ENCODE measurements at places on chromosomes 7 and 10. TPM values are rescaled to one million over a fixed set of nuclear protein-coding genes. Genes with fewer than 3 reads are reported as not detected.
A peak's percentile ranks its signal among the peaks of the same experiment; 100 is the strongest.

Gene SCART1
- 2.2 TPM for total RNA-seq

DNA sequence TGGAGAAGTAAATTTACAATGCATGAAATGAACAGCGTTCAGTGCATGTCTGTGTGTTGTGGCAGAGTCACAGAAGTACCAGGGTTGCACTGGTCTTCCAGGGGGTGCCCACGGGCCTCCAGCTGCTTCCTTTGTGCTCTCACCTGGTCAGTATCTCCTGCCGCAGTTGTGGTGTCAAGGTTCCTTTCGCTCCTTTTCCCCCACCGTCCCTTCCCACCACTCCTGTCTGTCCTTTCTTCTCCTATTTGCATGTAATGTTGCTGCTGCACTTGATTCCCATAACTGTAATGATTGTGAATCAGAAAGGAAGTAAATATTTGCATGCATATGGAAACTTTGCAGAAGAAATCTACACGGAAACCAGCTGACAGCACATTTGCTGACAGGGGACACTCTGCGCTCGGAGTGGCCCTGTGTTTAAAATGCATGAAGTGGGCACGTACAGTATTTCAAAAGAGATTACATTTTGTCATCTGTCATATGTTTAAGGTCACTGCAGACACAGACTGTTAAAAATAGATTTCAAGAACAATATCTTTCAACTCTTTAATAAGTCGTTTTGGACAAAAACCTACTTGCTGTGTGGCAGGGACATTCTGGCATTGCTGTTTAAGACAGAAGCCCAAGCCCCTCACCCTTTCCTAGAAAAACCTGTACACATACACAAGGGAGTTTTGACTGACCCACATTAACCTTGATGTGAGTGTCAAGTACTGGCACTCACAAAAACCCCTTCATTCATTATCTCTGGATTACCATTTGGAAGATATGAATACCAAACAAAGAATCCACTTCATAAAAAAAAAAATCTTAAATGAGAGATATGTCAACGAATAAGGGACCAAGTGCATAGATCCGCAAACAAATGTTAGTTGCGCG lies 336.7 kb upstream of the KLF6 start:
- no peak for DNase-seq

DNA sequence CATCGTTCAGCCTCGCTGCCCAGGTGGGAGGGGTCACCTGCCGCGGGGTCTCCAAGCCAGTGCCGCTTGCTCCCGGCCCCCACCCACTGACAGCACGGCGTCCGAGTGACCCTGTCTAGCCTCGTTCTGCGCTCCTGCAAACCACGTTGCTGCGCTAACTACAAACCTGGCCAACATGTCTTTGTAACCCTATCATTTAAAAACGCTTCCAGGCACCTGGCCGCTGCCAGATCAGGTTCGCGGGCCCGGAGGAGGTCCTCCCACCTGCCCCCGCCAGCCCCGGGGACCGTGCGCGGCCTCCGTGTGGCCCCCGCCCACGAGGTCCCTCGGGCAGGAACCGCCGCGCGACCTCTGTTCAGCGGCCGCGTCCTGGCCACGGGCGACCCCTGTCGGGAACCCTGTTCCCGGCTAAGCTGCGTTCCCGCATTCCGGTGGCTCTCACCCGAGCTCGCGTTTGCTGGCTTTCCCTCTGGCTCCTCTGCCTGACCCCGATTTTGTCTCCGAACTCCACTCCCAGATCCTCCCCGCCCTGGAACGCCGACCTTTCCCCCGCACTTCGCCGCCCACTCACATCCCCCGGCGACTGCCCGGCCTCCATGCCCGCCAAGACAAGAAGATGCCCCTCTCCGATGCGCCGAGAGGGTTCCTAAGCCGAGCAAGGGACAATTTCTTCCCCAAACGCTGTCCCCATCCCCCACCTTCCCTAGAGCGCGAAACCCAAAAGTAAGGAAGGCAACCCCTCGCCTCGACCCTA lies 2.4 kb downstream of the SFMBT2 start:
- DNase-seq = peak; percentile 54

DNA sequence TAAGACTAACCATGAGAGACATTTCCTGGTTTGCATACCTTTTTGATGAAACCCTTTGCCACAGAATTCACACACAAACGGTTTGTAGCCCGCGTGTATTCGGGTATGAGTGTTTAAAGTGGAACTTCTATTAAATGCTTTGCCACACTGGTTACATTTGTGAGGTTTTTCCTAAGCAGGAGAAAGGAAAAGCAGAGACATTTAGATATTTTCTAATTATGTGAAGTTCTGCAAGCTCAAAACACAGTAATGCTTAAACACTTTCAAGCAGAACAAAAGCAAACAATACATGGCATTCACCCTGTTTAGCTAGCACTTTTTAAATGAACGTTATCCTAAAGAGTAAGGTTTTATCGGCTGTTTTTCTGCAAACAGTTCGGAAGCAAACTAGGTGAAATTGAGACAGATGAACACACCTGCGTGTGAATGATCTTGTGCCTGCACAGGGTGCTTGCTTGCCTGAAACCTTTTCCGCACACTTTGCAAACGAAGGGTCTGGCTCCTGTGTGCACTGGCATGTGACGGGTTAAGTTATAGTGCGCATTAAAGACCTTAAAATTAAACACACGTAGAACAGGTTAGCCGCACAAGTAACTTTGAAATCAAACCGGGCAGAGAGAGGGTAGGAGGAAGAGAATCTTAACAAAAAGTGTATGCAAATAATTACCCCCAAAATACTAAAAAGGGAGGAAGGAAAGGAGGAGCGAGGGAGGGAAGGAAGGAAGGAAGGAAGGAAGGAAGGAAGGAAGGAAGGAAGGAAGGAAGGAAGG lies 1.6 kb downstream of the FEZF1 start:
- no peak for DNase-seq

- DNase-seq = no peak
These were observed 15.2 kb downstream of the MYO1G start for GRCh38 chr7:44963364-44964290.

Gene AFAP1L2
- 1.1 TPM for total RNA-seq

DNA sequence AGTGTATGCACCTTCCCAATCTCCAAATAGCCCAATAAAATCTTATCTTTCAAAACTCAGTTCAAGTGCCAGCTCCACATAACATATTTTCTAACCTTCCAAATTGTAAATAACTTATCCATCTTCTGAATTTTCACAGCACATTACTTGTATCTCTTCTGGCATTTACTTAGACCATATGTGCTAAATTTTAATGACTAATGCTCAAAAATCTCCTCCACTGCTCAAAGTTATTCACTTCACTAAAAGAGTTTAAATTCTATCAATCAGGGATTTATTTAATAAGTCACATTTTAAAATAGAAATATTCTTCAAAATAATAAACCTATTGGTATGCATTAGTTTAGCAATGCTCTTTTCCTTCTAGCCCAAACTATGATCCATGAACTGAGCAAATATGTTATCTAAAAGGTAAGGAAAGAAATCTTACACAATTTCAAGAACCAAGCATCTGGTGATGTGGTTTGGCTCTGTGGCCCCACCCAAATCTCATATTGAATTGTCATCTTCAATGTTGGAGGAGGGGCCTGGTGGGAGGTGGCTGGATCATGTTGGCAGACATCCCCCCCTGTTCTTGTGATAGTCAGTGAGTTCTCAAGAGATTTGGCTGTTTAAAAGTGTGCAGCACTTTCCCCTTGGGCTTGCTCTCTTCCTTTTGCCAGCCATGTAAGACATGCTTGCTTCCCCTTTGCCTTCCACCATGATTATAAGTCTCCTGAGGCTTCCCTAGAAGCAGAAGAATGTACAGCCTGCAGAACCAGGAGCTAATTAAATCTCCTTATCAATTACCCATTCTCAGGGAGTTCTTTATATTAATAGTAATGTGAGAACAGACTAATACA lies 28.1 kb upstream of the GPR22 start:
- no peak for DNase-seq

DNA sequence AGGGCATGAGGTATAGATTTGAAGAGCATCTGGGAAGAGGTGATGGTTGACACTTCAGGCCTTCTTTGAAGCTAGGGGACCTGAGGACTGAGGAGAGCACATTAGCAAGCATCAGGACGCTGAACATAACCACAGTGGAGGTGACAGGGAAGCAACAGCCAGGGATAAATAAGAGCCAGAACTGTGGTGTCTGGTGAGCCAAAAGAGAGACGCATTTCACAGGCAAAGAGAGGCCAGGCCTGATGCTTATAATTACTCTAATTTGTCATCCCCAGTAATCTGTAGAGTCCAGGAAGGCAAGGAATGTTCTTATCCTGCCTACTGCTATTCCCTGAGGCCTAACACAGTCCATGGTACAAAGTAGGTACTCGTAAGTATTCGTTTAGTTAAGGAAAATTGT lies 10.4 kb upstream of the FAS start:
- DNase-seq = no peak

GRCh38 chr7:80145780-80146422 lies 11.3 kb downstream of the GNAI1 start:
- DNase-seq = no peak

- DNase-seq = peak; percentile 62
These were observed 149.8 kb upstream of the PRKCQ start for GRCh38 chr10:6729861-6730344.

Gene PKD2L1
- total RNA-seq = not detected

Gene ZC3HAV1L
- 15.0 TPM for total RNA-seq

GRCh38 chr7:123011766-123012369 lies 16.4 kb upstream of the TAS2R16 start:
- DNase-seq = no peak

GRCh38 chr7:151275813-151276577 lies 27.5 kb upstream of the SMARCD3 start:
- DNase-seq = no peak

Gene ADRA2A
- 5.4 TPM for total RNA-seq

GRCh38 chr7:135207406-135208101 lies 3.8 kb downstream of the WDR91 start:
- no peak for DNase-seq

Gene DKK1
- total RNA-seq = 122 TPM

DNA sequence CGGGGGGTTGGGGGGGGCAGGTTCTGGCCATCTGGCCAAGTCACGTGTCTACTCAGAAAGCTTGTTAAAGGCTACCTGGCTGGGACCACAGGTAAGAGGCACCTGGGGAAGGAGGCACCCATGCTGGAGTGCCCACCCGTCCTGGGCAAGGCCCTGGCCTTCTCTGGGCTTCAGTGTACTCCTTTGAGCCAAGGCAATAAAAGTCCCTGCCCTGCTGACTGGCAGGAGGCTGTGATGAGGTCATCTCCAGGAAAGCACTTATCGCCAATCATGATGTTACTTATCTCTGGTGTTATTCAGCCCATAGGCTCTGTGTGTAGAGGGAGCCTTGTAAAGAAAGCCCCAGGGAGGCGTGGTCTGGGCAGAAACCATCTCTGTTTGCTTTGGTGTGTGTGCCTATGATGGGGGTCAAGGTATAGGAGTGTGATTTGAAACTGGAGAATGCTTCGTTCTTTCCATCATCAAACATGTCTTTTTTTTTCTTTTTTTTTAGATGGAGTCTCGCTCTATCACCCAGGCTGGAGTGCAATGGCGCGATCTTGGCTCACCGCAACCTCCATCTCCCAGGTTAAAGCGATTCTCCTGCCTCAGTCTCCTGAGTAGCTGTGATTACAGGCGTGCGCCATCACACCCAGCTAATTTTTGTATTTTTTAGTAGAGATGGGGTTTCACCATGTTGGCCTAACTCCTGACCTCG lies 2.5 kb upstream of the CLDN4 start:
- DNase-seq = no peak

DNA sequence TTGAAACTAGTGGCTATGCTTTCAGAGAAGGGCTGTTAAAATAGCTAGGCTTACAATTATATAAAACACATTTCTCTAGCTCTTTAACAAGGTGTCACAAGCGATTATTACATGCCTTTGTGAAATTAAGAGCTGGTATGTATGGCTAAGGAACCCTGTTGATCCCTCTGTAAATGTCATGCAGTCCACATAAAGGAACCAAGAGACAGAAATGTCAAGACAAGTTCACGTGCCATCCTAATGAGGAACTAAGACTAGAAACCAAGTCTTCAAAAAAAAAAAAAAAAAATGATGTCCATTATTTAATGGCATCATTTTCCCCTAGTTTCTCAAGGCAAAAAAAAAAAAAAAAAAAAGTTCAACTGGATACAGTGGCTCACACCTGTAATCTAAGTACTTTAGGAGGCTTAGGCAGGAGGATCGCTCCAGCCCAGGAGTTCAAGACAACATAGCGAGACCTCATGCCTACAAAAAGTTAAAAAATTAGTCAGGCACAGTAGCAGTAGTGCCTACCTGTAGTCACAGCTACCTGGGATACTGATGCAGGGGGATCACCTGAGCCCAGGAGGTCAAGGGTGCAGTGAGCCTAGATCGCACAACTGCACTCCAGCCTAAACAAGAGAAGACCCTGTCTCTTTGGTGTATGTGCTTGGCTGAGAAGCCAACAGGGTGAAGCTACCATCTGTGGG lies 63.4 kb downstream of the SRPK2 start:
- DNase-seq = no peak

DNA sequence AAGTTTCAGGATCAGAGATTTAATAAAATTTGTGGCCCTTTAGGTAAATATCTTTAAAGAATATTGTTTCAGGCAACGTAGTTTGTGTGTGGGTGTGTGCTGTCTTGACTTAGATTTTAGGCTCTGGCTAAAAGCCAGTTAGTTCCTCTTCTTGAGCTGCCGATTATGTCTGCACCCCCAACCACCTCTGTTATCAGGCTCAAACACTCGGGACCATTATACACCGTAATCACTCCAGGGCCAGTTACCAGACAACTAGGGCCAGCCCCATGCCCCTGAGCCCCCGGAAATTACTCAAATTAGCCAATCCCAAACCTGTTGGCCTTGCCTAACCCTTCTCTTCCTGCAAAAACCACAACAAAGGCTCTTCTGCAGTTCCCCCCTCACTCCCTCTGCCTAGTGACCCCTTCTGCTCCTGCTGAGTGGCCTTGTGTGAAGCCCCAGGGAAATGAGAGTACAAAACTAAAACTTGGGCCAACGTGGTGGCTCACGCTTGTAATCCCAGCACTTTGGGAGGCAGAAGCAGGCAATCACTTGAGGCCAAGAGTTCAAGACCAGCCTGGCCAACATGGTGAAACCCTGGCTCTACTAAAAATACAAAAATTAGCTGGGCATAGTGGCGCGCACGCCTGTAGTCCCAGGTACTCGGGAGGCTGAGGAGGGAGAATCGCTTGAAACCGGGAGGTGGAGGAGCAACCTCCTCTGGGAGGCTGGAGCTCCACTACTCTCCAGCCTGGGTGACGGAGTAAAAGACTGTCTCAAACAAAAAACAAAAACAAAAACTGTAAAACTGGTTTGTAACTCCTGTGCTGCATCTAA lies 9.2 kb upstream of the HNRNPF start:
- no peak for DNase-seq

GRCh38 chr7:90944021-90944420 lies 320.2 kb upstream of the FZD1 start:
- no peak for DNase-seq

DNA sequence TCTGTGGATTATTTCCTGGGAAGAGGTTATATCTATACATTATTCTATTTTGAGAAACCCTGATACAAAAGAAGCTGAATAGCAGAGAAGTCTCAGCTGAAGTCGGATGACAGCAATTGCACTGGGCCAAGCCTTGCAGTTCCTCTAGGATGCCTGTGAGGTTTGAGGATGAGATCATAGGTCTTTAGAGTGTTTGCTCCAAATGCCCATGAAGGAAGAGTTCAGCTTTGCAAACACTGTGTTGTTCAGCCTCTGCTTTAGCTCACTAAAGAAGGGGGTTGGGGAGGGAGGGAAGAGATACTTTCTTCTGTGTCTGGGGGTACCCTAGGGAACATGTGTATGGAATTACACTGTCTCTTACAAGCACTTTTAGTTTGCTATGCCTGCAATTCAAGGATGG lies 282.5 kb upstream of the NRP1 start:
- no peak for DNase-seq

Gene AGR2
- 378 TPM for total RNA-seq

GRCh38 chr7:68444042-68444441 lies 1154.2 kb upstream of the AUTS2 start:
- no peak for DNase-seq
